HFFc6 (cell line): ENCODE measurements at places on chromosomes 5 and 9. TPM values are rescaled to one million over a fixed set of nuclear protein-coding genes. Genes with fewer than 3 reads are reported as not detected.

The SLC4A9 gene
- total RNA-seq = not detected in 3 replicates

The PCDHA12 gene
- total RNA-seq = 0.22 TPM in 1 of 3 replicates, not detected in the others

The TMEM252 gene
- total RNA-seq = not detected in 3 replicates

The CAAP1 gene
- total RNA-seq = 11.7 to 14.6 TPM (median 12.1 TPM) in 3 replicates

DNA sequence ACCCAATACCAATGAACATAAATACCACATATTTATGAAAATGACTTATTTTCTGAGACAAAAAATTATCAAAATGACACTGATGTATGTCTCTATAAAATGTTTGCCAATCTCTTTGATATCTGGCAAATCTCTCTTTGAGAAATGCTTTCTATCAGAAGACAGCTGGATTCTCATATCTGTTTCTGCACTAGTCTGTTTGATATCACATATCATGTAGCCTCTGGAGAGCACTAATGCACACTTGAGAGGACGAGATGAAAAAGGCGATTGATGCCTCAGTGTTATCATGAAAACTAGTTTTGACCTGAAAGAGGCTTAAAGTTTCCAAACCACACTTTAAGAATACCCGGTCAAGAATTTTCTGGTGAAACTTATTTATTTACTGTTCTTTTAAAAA, 29.1 kb upstream of the ANKRD55 start:
- no peak for DNase-seq

GRCh38 chr9:86405086-86405491, 50.9 kb upstream of the TUT7 start:
- DNase-seq = no peak
